Activated CD4-positive, alpha-beta T cell treated with anti-CD3 and anti-CD28 coated beads, Interleukin-2, amount 50 U/mL, for 48 hours (primary cell): ENCODE measurements at places on chromosomes 5 and 9.

DNA sequence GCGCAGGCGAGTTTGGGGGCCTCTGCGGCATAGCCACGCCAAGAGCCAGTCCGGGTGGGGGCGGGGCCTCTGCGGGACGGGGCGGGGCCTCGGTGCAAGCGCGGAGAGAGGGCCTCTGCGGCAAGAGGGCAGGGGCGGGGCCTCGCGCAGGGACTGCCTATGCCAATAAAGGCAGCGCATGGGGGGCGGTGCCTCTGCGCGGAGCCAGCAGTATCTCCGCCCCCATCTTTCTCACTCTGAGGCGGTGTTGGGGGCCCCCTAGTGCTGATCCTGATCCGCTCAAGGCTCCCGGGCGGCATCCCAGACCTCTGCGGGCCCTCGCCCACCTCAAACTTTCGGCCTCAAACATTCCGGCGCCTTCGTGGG lies 9.2 kb upstream of the GPRIN1 start:
- DNase-seq: peak; percentile 86

DNA sequence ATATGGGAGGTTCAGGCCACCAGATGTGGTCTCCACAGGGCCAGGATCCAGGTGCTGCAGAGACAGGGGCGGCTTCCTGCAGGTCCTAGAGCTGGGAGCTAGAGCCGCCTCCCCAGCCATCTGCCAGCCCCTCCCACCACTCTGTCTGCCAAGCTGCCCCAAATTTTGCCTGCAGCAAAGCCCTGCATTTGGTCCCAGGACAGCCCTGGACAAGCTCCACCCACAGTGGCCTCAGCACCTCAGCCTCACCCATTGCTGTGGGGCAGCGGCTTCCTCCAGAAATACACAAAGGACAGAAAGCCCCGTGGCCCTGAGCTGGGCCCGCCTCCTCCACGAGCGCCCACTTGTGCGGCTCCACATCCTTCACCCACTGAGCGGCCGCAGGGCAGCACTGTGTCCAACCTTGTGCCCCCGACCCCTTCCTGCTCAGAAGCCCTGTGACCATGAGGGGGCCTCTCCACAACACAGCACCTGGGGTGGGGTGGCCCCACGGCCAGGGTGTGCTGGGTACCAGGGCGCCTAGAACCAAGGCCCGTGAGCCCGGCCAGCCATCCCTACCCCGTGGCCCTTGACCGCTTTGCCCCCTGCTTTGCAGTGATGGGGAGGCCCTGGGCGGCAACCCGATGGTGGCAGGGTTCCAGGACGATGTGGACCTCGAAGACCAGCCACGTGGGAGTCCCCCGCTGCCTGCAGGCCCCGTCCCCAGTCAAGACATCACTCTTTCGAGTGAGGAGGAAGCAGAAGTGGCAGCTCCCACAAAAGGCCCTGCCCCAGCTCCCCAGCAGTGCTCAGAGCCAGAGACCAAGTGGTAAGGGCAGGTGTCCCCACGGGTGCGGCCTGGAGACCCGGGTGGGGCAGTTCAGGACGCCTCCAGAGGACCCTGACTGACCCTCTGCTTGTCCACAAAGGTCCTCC lies 3.7 kb upstream of the AJM1 start:
- no peak for DNase-seq

GRCh38 chr5:56963246-56963645 lies 11.3 kb upstream of the MIER3 start:
- DNase-seq: no peak

GRCh38 chr5:179919487-179920060 lies 11.9 kb upstream of the TBC1D9B start:
- DNase-seq: no peak

- no peak for DNase-seq
These were observed 1.4 kb downstream of the SAP30L start for GRCh38 chr5:154447089-154447725.

- peak; percentile 40 for DNase-seq
These were observed 11.7 kb upstream of the DOLPP1 start for GRCh38 chr9:129068990-129069861.

GRCh38 chr5:58358501-58359178 lies 101.2 kb downstream of the PLK2 start:
- no peak for DNase-seq

GRCh38 chr5:150295172-150295634 lies 5.6 kb upstream of the CAMK2A start:
- no peak for DNase-seq

GRCh38 chr5:150013931-150014330 lies 13.4 kb downstream of the HMGXB3 start:
- DNase-seq: no peak

- no peak for DNase-seq
These were observed 69.3 kb downstream of the HSPA4 start for GRCh38 chr5:133121080-133121479.

DNA sequence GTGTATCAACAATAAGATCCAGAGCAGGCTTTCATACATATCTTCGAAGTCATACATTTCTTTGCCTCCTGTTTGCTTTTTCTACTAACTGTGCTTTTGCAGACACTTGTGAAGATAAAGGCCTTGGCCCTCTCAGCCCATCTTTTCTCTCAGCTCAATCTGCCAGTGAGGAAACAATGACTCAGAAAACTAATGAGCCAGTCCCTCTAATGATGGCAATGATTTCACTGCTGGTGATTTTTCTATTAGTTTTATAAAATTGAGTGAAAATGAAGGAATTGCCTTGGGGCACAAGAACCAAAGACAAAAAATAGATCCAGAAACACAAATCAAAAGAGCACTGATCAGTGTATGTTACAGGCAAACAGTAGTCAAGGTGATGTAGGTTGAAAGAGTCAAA lies 167.7 kb upstream of the PPP2R2B start:
- no peak for DNase-seq

DNA sequence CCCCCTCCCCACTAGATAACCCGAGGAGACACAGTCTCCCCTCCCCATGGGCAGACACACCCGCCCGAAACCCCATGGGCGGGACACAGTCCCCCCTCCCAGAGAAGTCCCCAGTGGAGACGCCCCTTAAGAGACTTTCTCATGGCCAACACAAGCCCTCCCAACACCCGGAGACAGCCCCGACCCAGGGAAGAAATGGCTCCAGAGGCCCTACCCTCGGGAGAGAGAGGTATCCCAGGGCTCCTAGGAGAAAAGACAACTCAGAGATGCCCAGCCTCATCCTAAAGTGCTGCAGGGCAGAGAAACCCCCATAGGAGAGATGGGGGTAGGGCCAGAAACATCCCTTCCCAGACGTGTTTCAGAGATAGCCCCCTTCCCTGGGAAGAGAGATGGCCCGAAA lies 27.4 kb downstream of the PCDH1 start:
- DNase-seq: no peak

GRCh38 chr5:41761663-41762062 lies 108.6 kb downstream of the OXCT1 start:
- no peak for DNase-seq

- no peak for DNase-seq
These were observed 122.9 kb upstream of the DAB2 start for GRCh38 chr5:39547553-39548154.

DNA sequence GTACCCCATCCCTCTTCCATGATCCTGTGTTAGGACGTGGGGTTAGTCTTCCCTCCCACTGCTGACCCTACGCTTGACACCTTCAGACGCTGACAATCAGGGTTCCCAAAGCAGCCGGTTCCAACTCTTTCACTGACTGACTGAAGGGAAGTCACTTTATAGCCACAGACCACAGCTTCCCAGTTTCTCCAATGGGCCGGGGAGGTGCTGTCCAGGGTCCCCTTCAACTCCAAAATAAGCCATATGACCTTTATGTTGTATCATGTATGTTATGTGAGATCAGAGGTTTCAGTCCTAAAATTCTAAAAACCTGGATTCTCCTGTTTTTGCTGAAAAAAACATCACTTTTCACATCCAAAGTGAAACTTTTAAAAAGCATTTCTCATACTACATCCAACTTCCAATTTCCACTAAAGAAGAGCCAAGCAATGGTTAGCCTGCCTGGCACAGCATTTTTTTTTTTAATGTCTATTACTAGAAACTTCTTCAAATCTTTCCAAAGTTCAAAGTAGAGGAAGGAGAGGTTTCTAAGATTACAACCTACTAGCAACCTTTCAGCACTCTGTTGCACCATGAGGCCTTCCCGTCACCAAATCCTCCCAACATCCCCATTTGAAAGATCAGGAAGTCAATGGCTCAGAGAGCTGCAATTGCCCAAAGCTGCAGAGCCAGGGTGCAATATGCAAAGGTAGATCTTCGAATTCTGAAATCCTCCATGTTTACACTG lies 5.2 kb downstream of the EPB41L4B start:
- no peak for DNase-seq

DNA sequence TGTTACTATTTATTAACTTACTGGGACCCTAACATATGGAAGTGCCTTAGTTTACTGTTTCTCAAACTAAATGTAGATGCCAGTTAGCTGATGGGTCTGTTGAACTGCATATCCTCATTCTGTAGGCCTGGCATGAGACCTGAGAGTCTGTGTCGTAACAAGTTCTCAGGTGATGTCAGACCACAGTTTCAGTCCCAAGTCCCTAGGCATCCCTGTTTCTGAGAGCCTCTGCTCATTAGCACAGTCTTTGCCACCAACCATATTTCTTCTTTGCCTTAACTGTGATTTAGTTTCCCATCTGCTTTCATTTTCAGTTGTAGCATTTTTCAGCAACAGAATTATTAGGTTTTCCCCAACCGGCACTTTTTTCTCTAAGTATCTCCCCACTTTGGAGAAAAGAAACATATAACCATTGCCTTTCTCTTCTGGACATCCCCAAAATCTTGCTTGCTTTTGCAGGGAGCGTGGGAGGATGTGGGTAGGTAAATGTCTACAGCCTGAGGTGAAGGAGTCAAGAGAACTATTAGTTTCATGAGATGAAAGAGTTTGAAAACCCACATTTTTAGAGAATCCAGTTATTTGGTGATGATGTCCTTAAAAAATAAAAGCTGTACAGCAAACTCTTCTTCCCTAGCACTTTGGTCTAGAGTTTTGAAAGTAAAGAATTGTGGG lies 74.6 kb downstream of the NUDT12 start:
- DNase-seq: no peak

- DNase-seq: no peak
These were observed 19.9 kb upstream of the KCNIP1 start for GRCh38 chr5:170483701-170484458.

DNA sequence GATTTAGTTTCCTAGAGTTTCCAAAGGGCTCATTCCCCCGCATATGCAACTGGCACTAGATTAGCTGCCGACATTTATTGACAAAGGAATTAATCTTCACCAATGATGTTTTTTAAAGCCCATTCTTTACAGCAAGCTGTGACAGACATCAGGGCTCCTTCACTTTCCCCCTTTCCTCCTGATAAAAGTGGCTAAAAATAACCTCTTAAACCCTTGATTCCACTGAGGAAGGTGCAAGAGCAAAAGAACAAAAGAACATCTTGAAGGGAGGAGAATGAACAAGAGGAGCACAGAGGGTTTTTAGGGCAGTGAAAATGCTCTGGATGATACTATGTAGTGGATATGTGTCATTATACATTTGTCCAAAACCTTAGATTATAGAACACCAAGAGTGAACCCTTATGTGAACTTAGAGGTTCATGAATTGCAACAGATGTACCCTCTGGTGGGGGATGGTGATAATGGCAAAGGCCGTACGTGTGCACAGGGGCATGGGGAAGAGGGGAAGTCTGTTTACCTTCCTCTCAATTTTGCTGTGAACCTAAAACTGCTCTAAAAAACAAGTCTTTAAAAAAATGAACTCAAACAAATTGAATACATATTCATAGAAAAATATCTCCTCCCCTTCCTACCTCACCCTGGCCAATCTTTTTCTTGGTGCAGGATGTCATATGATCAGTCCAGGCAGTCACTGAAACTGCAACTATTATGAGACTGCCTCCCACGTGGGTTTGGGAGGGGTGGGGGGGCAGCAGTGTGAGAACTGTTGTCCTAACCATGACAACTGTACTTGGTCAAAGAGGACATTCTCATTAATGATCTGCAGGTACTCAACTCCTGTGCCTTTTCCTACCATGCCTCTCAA lies 83.0 kb downstream of the MARCHF3 start:
- DNase-seq: no peak

DNA sequence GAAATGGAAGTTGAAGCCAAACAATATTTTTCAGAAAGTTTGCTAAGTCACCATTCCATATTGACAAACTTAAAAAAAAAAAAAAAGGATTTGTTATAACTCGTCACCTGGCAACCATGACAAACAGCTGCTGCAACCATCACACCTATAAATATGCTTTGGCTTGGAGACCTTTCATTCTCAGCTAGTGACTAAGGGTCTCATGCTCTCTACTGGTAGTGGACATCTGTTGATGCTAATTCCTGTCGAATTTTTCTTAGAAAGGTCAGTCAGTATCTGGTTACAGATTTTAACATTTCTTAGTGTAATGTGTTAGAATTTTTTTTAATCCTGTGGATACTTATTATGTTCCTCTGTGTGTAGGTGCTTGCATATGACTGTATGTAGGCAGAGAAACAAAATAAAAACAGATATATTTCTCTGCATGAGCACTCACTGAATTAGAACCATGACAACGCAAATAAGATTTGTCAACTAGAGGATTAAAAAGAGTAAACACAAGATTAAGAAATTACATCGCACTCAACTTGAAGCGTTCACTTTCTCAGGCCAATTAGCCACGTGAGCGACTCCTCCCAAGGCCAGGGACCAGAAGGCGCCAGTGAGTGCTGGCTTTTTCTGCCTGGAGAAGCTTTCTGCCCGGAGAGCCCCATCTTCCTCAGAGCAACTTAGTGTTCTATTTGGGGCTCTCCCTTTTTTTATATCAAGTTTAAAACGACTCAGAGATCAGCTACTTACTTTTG lies 27.0 kb upstream of the ZNF622 start:
- no peak for DNase-seq

GRCh38 chr5:164532235-164532900 lies 1026.9 kb downstream of the MAT2B start:
- no peak for DNase-seq

DNA sequence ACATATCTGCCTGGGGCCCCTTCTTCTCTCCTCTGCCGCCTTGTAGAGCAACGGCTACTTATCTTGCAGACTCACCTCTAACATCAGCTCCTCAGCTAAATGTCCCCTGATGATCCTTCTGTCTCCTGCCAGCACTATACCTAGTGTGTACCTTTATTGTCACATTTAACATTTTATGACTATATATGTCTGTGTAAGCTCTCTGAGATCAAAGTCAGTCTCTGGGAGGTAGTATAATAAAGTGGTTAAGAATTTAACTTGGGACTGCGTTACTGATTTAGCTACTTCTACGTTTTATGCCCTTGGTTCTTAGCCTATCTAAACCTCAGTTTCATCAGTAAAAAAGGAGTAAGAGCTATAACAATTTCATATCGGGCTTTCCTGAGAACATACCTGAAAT lies 2.2 kb downstream of the TMED7 start:
- no peak for DNase-seq
